ENCODE measurements at places on chromosomes 6 and 20. TPM values are rescaled to one million over a fixed set of nuclear protein-coding genes. Genes with fewer than 3 reads are reported as not detected.

HFE gene
- total RNA-seq, result 1.2 TPM

CST5 gene
- total RNA-seq, result not detected

TRIM40 gene
- total RNA-seq, result not detected

PPP1R14C gene
- 0.38 TPM for total RNA-seq

SEMG1 gene
- total RNA-seq, result 0.46 TPM

SMAP1 gene
- total RNA-seq, result 36.6 TPM

ASIP gene
- not detected for total RNA-seq
